ENCODE measurements at places on chromosomes 13 and 19. TPM values are rescaled to one million over a fixed set of nuclear protein-coding genes. Genes with fewer than 3 reads are reported as not detected.

- peaks cover 3% of the 10 kb centered on the region for H3K4me1 ChIP-seq
- no peaks in the 10 kb centered on the region for H3K27me3 ChIP-seq
- no peak overlapping the region for H3K27ac ChIP-seq
- no peak for DNase-seq
- H3K36me3 ChIP-seq, result no peaks in the 10 kb centered on the region
- no peak overlapping the region for H3K4me3 ChIP-seq
These were observed 36.9 kb upstream of the DCUN1D2 start for GRCh38 chr13:113527272-113527958.

GRCh38 chr13:110293037-110293436 is 13.9 kb downstream of the COL4A1 start:
- H3K36me3 ChIP-seq, result no peaks in the 10 kb centered on the region
- no peak for DNase-seq
- H3K27ac ChIP-seq, result no peak overlapping the region
- no peak overlapping the region for H3K4me3 ChIP-seq
- H3K27me3 ChIP-seq, result no peaks in the 10 kb centered on the region

The SIGLECL1 gene
- polyA plus RNA-seq, result not detected

The CGB2 gene
- not detected for polyA plus RNA-seq

DNA sequence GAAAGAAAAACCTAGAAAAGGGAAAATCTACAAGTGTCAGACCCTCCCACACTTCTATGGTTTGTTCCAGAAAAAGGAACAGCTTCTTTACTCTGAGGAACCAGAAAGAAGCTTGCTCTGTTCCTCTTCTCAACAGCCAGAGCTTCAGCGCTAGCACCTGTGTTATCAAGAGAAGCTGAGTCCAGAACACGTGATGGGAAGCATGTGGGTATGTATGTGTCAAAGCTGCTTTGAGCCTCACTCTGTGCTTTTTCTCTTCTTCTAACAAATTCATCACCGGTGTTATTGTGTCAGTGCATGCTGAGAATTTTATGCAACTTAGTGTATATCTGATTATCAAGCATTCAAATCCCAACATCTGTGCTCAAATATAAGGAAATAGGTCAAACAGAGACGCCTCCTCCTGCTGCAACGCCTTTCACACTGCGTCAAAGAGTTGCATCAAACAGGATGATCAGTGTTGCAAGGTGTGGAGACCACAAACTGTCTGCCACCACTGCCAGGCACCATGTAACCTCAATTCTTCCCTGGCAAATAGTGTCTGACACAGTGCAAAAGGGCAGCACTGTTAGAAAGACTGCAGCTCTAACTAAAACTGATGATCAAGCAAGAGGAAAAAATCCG is 83.9 kb downstream of the LRRC63 start:
- H3K4me3 ChIP-seq, result no peak overlapping the region
- H3K4me1 ChIP-seq, result peaks cover 7% of the 10 kb centered on the region
- no peaks in the 10 kb centered on the region for H3K36me3 ChIP-seq
- no peaks in the 10 kb centered on the region for H3K27me3 ChIP-seq
- no peak overlapping the region for H3K27ac ChIP-seq
- no peak for DNase-seq

DNA sequence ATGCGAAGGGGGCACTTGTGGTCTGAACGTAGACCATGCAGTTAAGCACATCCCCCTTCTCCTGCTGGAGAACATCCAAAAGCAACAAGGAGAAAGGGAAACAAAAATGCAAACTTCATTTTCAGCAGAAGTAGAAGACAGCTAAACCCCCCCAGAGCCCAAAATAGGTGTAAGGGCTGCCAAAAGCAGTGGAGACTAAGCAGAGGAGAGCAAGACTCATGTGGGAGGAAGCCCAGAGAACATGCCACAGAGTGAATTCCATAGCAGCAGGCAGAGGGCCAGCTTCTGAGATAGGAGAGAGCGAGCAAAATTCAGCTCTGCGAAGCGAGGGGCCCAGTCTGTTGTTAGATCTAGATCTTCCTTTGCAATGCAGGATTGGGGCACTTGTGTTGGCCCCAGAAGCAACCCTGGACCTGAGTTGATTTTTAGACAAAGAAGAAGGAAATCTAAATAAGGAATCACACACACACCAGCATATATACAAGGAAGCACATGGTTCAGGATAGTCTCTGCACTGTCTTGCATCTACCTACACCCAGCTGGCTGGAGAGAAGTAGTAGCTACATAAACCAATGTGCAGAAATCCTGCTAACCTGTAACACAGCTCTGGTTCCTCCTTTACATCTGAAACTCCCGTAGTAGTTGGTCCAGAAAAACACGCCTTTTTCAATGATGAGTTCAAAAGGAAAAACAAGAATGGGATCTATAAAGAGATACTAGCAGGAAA is 199.6 kb downstream of the SPRY2 start:
- DNase-seq, result peak; percentile 39
- no peaks in the 10 kb centered on the region for H3K4me1 ChIP-seq
- H3K36me3 ChIP-seq, result no peaks in the 10 kb centered on the region
- H3K4me3 ChIP-seq, result no peak overlapping the region

GRCh38 chr19:31146546-31147183 is 202.6 kb downstream of the TSHZ3 start:
- no peak overlapping the region for H3K27ac ChIP-seq
- DNase-seq, result no peak
- H3K4me3 ChIP-seq, result no peak overlapping the region
- no peaks in the 10 kb centered on the region for H3K4me1 ChIP-seq

- H3K4me3 ChIP-seq, result no peak overlapping the region
- H3K4me1 ChIP-seq, result no peaks in the 10 kb centered on the region
- no peaks in the 10 kb centered on the region for H3K36me3 ChIP-seq
- H3K27me3 ChIP-seq, result no peaks in the 10 kb centered on the region
- no peak overlapping the region for H3K27ac ChIP-seq
- DNase-seq, result no peak
These were observed 60.5 kb downstream of the MAP4K1 start for GRCh38 chr19:38557205-38557799.

The ZNF552 gene
- 13.7 TPM for polyA plus RNA-seq

DNA sequence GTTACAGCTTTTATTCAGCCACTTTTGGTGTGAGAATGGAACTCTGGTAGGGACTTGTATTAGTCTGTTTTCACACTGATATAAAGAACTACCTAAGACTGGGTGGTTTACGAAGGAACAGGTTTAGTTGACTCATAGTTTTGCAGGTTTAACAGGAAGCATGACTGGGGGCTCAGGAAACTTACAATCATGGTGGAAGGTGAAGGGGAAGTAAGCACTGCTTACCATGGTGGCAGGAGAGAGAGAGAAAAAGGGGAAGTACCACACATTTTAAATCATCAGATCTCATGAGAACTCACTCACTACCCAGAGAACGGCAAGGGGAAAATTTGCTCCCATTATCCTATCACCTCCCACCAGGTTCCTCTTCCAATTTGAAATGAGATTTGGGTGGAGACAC is 942.2 kb downstream of the PCDH17 start:
- no peaks in the 10 kb centered on the region for H3K4me1 ChIP-seq
- no peak for DNase-seq
- H3K27me3 ChIP-seq, result no peaks in the 10 kb centered on the region
- H3K36me3 ChIP-seq, result no peaks in the 10 kb centered on the region
- H3K4me3 ChIP-seq, result no peak overlapping the region

The KIR3DL1 gene
- not detected for polyA plus RNA-seq

The B3GNT8 gene
- polyA plus RNA-seq, result 14.6 TPM
